Right renal pelvis (tissue), 4 donors: ENCODE measurements at places on chromosomes 6 and 20. TPM values are rescaled to one million over a fixed set of nuclear protein-coding genes. Genes with fewer than 3 reads are reported as not detected.

DNA sequence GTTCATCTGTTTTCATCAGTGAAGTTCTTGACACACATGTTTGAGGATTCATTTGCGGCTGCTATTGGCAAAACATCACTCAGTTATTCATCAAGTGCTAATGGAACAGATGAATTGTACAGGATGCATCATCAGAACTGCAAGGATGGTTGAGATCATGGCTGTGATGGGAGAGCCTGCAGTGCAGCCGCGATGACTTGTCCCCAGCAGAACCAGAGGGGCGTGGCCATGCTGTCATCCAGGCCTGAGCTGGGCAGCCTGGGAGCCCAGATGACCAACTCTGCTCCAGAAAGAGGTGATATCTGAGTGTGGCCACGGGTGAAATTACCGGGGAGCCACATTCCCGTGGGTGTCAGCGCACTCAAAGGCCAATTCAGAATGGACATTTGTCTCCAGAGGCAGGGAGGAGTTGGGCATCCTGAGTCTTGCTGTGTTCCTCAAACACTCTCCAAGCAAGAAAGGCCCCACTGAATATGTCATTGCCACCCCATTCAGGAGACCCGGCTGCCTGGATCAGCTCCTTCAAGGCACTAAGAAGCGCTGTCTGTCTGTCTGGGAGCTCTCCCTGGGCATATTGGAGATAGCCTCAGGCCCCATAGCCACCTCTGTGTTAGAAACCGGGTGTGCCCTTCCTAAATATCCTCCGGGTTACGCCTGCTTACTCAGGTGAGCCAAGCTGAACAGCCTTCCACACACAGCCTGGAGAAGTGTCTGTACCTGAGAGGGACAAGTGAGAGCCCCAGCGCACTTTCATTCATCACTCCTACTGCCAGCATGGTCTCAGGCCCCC, 66.7 kb downstream of the SYNDIG1 start:
- DNase-seq: no peak

DNA sequence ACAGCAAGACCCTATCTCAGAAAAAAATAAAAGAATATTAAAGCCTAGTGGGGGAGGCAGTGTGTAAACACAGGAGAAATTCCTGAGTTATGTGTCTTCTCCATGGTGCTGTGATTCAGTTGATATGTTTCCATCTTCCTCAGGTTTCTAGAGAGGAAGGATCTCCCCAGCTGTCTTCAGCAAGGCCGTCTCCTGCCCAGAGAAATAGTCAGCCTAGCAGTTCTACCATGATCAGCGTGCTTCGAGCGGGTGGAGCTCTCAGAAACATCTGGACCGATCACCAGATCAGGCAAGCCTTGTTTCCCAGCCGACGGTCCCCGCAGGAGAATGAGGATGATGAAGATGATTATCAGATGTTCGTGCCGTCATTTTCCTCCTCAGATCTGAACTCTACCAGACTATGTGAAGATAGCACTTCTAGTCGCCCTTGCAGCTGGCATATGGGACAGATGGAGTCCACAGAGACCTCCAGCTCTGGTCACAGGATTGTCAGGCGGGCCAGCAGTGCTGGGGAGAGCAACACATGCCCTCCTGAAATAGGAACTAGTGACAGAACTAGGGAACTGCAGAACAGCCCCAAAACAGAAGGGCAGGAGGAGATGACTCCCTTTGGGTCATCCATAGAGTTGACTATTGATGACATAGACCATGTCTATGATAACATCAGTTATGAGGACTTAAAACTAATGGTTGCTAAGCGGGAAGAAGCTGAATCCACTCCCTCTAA, 34.9 kb upstream of the MTHFD1L start:
- no peak for DNase-seq

GRCh38 chr6:169345146-169345545, 91.5 kb upstream of the THBS2 start:
- DNase-seq: peak; percentile 17

ADTRP gene
- 3.1 TPM for polyA plus RNA-seq

DNA sequence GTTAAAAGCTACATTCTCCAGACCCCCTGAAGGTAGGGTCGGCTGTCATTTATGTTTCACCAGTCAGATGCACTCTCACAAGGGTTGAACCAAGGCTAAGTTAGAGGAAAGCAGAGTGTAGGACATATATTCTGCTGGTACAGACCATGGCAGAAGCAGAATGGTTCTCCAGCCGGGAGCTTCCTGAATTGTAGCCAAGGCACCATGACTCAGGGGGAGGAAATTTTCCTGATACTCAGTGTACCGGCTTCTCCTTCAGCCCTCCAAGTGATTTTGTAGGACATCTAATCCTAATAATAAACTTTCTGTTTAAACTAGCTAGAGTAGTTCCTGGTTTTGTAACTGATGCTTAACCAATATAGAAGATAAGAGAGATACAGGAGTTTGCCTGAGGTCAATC, 14.2 kb upstream of the SLPI start:
- DNase-seq: no peak

PDE10A gene
- polyA plus RNA-seq: 20.2 TPM

DNA sequence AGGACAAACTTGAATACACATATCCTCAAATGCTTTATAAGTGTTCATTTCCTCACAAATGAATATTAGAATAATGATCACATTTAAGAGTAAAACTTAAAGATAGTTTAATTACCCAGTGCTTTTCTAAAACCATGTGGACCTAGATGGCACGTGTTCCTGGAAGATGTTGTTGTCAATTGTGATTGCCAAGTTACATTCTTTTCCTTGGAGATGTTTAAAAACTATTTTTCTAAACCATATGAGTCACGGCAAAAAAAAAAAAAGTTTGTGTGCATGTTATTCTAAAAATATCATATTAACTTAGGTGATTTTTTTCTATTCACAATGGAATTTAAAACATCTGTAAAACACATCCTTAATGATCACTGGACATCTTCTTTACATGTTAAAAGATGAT, 51.1 kb downstream of the RCAN2 start:
- DNase-seq: no peak
